ENCODE measurements at places on chromosomes 3 and 15.

DNA sequence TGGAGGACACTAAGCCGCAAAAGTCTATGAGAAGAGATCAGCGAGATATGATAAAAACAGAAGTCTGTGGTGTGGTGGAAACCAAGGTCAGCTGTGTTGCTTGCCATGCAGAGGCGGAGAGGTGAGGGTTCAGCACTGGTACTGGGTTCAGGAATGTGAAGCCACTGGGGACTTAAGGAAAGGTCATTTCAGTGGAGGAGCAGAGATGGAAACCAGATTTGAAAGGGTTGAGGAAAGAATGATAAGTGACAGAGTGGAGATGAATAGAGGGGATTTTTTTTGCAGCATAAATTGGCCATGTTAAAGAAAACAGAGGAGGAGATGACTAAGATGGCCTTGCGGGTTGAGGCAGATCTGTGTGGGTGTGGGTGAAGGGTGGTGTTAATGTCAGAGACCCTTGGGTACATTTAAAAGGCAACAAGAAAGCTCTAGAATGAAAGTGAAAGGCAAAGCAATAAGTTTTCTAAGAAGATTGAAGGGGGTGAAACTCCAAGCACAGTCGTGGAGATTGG is 265.5 kb downstream of the ADAMTSL3 start:
- no peak for DNase-seq

GRCh38 chr3:835096-835495 is 257.7 kb upstream of the CNTN6 start:
- DNase-seq = no peak

GRCh38 chr3:187017511-187018230 is 87.3 kb downstream of the ST6GAL1 start:
- no peak for DNase-seq

DNA sequence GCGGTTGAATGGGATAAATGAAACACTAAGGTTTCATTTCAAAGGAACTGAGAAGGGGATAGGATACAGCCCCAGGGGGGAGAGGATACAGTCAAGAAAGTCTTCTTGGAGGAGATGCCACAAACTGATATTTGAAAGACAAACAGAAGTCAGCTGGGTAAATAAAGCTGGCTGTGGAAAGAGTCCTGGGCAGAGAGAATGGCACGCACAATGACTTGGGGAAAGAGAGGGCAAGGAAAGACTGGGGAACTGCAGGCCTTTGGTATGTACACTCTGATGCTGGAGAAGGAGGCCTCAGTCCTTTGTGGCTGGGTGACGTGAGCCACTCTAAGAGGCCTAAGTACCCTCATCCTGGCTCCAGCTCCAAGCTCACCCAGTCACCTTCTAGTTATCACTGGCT is 45.2 kb upstream of the LMCD1 start:
- no peak for DNase-seq

DNA sequence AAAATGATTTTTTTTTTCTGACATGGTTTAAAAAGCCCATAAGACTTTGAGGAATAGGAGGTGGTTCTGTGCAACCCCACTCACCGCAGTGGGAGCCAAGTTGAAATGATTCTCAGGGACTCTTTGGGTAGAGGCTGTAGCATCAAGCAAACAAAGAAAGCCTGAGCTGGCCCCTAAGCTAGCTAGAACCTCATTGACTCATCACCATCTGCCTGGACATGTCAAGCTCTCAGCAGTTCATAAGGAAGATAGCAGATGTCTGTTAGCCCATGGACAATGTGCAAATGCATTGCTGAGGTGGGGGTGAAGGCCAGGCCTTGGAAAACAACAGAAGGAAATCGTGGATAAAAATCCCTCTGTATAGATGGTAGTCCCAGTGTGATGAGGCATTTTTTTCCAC is 234.8 kb downstream of the NR2F2 start:
- no peak for DNase-seq

- no peak for DNase-seq
Observed at GRCh38 chr15:63554337-63554927, 42.8 kb upstream of the FBXL22 start.

DNA sequence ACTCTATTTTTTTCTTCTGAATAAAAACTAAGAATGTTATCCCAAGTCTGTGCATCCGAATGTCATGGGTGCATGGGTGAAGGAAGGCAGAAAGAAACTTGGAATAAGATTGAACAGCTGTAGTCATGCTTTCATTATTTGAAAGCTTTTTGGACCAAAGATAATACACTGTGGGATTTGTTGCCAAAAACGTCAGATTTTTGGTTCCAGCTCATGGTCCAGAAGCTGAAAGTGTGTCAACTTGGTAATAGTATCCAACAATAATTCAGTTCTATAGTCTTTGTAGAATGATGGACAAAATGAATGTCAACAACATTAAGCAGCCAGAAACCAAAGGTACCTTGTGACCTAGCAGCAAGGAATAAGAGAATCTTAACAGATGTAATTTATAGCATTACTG is 327.9 kb upstream of the ADAMTS9 start:
- no peak for DNase-seq

DNA sequence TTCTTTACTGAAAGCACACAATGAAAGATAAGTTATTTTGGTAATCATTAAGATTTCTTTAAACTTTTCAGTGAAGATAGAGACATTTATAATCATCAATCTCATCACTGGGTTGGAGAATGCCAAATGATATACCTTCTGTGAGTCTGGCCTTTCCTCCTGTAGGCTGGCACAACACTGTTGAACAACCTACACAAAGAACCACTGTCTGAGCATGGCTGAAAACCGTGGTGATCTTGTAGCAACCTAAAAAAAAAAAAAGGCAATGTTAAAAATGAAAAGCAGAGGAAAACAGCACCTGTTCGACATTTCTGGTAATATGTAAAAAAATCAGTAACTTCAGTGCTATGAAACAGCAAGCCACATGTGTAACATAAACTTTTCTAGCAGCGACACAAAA is 1.8 kb downstream of the RPS27L start:
- DNase-seq = no peak

DNA sequence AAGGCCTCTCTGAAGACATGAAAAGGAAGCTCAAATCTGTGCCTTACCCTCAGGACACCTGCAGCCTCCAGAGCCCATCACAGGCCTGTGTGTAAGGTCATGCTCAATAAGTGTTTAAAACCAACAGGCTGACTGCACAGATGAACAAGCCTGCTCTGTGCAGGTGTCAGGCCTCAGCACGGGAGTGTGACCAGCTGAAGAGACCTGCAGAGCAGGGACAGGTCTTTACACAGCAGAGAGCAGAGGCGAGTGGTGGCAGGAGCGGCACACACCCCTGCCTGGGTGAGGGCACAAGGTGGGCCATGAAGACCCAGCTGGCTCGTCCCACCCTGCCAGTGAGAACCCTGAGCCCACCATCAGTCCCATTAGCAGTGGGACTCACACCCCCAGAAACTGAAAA is 56.9 kb downstream of the ROPN1B start:
- no peak for DNase-seq

DNA sequence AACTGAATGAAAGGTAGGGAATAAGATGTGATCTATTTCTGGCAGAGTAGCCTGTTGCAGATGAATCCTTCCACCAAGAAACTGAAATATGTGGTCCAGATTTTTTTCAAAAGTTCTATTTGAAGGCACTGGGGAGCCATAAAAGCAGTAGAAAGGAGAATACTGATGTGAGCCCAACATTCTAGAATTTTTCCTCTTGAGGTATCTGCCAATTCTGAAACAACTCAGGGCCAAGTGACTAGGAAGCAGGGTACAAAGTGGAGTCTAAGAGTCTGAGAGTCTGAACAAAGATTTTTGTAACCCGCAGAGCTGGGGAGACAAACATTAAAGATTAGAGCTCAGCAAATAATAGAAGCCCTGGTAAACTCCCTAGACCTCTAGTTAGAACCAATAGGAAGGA is 58.3 kb upstream of the SLCO3A1 start:
- DNase-seq = no peak

GRCh38 chr15:26670116-26670515 is 102.8 kb downstream of the GABRB3 start:
- no peak for DNase-seq

DNA sequence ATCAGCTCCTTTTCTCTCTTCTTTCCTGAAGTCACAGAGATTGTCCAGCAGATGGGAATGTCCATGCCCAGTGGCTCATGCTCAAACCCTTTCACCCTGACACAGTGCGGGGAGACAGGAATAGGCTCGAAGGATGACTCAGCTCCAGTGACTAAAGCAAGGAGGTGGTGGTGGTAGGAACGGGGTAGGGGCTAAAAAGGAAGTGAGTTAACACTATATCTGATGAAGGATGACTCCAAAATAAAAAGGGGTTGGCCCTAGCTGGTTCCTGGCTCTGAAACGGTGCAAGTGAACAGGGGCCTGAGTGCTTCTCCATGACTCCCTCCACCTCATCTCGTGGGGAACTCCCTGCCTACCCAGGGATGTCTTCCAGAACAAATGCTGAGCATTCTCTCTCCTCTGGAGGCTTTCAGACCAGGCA is 167.4 kb upstream of the LPP start:
- no peak for DNase-seq

DNA sequence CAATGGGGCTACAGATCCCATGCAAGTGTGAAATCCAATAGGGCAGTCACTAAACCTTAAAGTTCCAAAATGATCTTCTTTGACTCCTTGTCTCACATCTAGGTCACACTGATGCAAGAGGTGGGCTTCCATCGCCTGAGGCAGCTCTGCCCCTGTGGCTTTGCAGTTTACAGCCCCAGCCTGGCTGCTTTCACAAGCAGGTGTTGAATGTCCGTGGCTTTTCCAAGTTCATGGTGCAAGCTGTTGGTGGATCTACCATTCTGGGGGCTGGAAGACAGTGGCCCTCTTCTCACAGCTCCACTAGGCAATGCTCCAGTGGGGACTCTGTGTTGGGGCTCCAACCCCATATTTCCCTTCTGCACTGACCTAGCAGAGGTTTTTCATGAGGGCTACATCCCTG is 68.5 kb upstream of the PRR20G start:
- DNase-seq = no peak

GRCh38 chr15:74215958-74216357 is 13.4 kb upstream of the STRA6 start:
- DNase-seq = no peak

- DNase-seq = no peak
Observed at GRCh38 chr15:62927836-62928235, 114.7 kb upstream of the TPM1 start.

GRCh38 chr3:58480309-58480708 is 11.6 kb upstream of the KCTD6 start:
- DNase-seq = no peak
